ENCODE measurements at places on chromosomes 5 and 9. TPM values are rescaled to one million over a fixed set of nuclear protein-coding genes. Genes with fewer than 3 reads are reported as not detected.

The RNF180 gene
- polyA plus RNA-seq, result 0.24 TPM

The ADRA1B gene
- not detected for polyA plus RNA-seq

The BRINP1 gene
- not detected for polyA plus RNA-seq

The SPINK7 gene
- polyA plus RNA-seq, result not detected

The PRR16 gene
- polyA plus RNA-seq, result not detected

The C5orf24 gene
- 15.6 TPM for polyA plus RNA-seq

The NR2F1-AS1 gene
- not detected for polyA plus RNA-seq

The GRIN3A gene
- 0.05 TPM for polyA plus RNA-seq

The PCDHB10 gene
- not detected for polyA plus RNA-seq

The CBY3 gene
- 0.47 TPM for polyA plus RNA-seq

The RIOK2 gene
- 64.7 TPM for polyA plus RNA-seq

The PPP1R26 gene
- 0.09 TPM for polyA plus RNA-seq

The ZMYND19 gene
- polyA plus RNA-seq, result 3.2 TPM

The TERT gene
- polyA plus RNA-seq, result 4.3 TPM

The ANKRD18B gene
- polyA plus RNA-seq, result not detected

The FCN1 gene
- polyA plus RNA-seq, result not detected

The TICAM2 gene
- 2.6 TPM for polyA plus RNA-seq

The KCNN2 gene
- polyA plus RNA-seq, result 0.42 TPM

The PTPN3 gene
- 0.98 TPM for polyA plus RNA-seq

The CDX1 gene
- not detected for polyA plus RNA-seq

The UAP1L1 gene
- 2.6 TPM for polyA plus RNA-seq

The PCDHGB1 gene
- 0.40 TPM for polyA plus RNA-seq
